Upper lobe of left lung (tissue), 6 donors: ENCODE measurements at places on chromosomes 4 and X.

DNA sequence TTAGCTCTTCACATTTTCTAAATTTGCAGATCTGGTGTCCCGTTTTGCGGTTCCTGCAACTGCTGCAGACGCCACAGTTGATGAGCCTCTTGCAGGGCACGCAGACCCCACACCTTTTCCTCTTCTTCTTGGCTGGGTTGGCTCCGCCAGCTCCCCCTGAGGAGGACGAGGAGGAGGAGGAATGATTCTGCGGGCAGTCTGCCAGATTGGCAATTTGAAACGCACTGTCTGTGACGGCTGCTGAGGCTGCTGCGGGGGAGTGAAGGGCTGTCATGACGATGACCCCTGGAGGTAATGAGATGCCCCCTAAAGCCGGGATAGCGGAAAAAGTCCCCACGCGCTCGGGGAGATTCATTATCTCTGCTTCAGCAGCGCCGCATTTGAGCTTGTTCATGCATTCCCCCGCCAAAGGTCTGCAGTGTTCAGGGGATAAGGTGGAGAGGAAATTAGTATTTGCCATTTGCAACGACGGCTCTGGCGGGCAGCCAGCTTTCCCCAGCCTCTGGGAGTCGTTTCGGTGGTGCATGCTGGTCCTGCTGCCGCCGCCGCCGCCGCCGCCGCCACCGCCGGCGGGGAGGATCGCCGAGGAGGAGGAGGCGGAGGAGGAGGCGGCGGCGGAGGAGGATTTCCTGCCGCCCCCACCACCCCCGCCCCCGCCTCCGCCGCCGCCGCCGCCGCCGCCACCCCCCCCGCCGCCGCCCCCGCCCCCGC, 3.8 kb downstream of the CXXC4 start:
- H3K27me3 ChIP-seq = no peaks in the 10 kb centered on the region
- no peaks in the 10 kb centered on the region for H3K36me3 ChIP-seq
- H3K4me3 ChIP-seq = peak overlapping the region; percentile 64

- no peaks in the 10 kb centered on the region for H3K36me3 ChIP-seq
- peak; percentile 63 for DNase-seq
- no peak overlapping the region for H3K27ac ChIP-seq
- H3K4me3 ChIP-seq = no peak overlapping the region
These were observed 1.6 kb upstream of the NKX1-1 start for GRCh38 chr4:1407657-1408333.

DNA sequence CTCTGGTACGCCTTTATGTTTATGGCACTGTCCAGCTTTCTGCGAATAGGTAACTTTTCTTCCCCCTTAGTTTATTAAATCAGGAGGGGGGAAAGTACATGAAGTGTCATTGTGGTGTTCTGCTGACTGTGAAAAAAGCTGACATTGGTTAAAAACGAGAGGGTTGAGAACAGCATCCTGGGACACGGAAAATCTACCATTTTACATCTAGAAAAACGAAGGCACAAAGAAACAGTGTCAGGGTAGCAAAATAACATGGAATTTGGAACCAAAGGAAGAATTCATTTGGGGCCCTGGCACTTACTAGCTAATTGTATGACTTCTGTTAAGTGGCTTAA, 1.2 kb upstream of the AMOT start:
- H3K27me3 ChIP-seq = no peaks in the 10 kb centered on the region
- no peaks in the 10 kb centered on the region for H3K4me1 ChIP-seq
- H3K27ac ChIP-seq = no peak overlapping the region
- no peaks in the 10 kb centered on the region for H3K36me3 ChIP-seq
- DNase-seq = no peak

DNA sequence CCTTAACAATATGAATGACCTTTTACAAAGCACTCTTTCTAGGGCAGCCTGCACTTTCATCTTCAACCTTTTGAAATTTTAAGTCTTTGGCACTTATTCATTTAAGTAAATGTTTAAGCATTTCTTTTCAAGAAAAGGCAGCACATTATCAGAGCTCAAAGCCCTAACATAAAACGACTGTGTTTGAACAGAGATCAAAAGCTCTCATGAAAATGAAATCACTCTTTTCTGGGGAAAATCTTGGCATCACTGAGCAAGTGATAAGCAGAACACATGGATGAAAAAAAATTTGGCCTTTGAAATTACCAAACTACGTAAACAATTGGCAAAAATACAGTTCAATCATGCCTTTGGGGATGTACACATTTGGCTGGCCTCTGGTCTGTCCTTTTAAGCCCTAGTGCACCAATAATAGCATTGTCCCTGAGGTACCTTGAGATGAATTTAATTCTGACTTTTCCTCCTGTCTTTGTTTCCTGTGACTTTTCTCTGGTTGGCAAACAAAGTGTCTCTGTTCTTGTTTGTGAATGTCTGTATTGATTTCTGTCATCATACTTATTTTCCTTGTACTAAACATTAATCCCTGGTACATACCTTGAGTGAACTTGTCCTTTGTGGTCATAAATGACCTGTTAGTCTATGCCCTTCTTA, 12.9 kb upstream of the ODAM start:
- H3K27me3 ChIP-seq = no peaks in the 10 kb centered on the region
- no peak overlapping the region for H3K27ac ChIP-seq
- H3K4me3 ChIP-seq = no peak overlapping the region
- DNase-seq = no peak

- no peak overlapping the region for H3K4me3 ChIP-seq
- peaks cover 27% of the 10 kb centered on the region for H3K4me1 ChIP-seq
- no peak overlapping the region for H3K27ac ChIP-seq
- no peak for DNase-seq
- H3K36me3 ChIP-seq = no peaks in the 10 kb centered on the region
These were observed 27.3 kb upstream of the SORBS2 start for GRCh38 chr4:185839194-185839712.

DNA sequence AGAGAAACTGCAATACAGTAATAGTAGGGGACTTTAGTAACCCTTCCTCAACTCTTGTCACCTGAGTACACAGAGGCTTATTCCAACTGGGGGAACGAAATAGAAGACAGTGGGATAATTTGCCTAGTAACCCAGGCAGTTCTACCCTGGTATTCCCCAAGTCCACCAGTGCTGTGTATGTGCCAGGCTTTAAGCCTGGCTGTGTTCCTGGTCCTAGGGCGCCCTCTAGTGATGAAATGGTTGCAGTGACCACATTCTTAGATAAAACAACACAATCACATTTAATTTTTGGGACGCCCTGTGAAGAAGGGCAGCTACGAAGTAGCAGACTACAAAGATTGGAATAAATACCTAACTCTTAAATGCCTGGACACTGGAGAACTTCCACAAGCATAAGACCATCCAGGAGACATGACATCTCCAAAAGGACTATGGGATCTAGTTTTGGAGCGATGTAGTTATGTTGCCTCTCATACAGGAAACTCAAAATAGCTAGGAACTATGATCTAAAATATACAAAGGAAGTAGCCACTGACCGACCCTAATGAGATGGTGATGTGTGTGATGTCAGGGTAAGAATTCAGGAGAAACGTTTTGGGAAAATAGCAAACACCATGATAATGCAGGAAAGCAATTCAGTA, 288.5 kb upstream of the ZCCHC13 start:
- H3K4me3 ChIP-seq = no peak overlapping the region
- no peaks in the 10 kb centered on the region for H3K36me3 ChIP-seq
- no peaks in the 10 kb centered on the region for H3K4me1 ChIP-seq

GRCh38 chrX:133648594-133648993, 233.3 kb upstream of the GPC4 start:
- H3K4me1 ChIP-seq = no peaks in the 10 kb centered on the region
- no peaks in the 10 kb centered on the region for H3K36me3 ChIP-seq
- H3K27me3 ChIP-seq = no peaks in the 10 kb centered on the region
- H3K4me3 ChIP-seq = no peak overlapping the region
- H3K27ac ChIP-seq = no peak overlapping the region
- DNase-seq = no peak

DNA sequence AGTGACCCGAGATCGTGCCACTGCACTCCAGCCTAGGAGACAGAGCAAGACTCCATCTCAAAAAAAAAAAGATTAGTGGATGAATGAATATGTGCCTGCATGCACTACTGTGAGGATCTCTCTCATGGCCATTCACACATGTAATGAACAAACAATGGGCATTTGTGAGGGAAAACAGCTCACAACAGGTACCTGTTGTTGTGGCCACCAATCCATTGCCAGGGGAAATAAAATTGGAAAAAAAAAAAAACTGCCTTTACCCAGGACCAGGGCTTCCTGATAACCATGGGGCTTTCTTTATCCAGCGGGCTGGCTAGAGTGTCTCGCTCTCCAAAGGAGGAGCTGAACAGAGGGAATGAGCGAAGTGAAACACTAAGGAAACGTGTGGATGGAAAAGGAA, 7.4 kb downstream of the SCD5 start:
- no peak overlapping the region for H3K4me3 ChIP-seq
- no peak overlapping the region for H3K27ac ChIP-seq
- no peaks in the 10 kb centered on the region for H3K27me3 ChIP-seq
- no peak for DNase-seq

DNA sequence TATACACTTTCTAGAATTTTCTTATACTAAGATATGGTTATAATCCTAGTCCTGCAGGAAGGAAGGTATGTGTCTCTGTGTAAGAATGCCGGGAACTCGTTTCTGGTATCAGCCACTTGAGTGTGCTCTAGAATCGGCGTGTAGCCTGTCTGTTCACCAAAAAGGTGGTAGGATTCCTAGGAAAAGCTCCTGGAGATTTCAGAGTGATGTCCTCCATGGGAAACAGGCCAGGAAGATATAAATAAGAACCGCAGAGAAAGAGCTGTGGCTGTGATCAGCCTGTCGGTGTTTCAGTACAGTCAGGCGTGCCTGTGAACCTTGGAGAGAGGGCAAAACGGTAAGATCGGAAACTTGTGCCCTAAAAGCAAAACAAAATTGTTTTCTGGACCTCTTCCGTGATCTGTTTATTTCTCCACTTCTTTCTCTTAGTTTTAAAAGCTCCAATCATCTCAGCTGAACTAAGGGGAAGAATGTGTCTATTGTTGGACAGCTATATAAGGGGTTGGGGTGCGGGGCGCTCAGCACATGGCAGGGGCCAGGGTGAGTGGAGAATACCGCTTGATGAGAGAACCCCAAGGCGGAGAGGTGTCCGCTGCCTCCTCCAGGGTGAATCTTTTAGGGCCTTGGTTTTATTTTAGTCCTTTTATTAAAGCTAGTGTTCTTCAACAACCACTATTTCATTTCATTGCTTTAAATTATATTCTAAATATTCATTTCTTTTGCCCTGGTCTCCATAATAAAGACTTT, 303.8 kb upstream of the TENM3 start:
- H3K4me3 ChIP-seq = no peak overlapping the region
- H3K36me3 ChIP-seq = no peaks in the 10 kb centered on the region
- no peak overlapping the region for H3K27ac ChIP-seq
- H3K27me3 ChIP-seq = no peaks in the 10 kb centered on the region

GRCh38 chrX:135740681-135741149, 27.3 kb downstream of the CT45A1 start:
- no peak overlapping the region for H3K27ac ChIP-seq
- no peak overlapping the region for H3K4me3 ChIP-seq
- no peak for DNase-seq
- no peaks in the 10 kb centered on the region for H3K27me3 ChIP-seq
- no peaks in the 10 kb centered on the region for H3K4me1 ChIP-seq

DNA sequence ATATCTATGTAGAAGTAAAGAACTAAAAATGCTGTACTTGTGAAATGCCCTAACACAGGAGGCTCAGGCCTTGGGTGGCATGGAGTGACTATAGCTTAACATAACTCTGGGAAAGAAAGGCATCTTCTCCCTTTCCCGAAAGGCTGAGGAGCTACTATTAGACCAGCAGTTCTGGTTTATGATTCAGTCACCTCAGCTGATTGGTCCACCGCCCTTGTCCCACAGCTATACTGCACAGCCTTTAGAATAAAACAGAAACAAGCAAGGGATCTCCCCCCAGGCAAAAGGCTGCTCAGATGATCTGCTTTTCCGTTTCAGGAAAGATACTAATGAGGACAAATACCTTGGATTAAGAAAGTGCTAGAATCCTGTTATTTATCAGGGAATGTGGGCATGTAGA, 171.3 kb downstream of the SNCA start:
- no peaks in the 10 kb centered on the region for H3K4me1 ChIP-seq
- H3K27ac ChIP-seq = no peak overlapping the region
- H3K27me3 ChIP-seq = no peaks in the 10 kb centered on the region
- no peaks in the 10 kb centered on the region for H3K36me3 ChIP-seq
- no peak overlapping the region for H3K4me3 ChIP-seq

DNA sequence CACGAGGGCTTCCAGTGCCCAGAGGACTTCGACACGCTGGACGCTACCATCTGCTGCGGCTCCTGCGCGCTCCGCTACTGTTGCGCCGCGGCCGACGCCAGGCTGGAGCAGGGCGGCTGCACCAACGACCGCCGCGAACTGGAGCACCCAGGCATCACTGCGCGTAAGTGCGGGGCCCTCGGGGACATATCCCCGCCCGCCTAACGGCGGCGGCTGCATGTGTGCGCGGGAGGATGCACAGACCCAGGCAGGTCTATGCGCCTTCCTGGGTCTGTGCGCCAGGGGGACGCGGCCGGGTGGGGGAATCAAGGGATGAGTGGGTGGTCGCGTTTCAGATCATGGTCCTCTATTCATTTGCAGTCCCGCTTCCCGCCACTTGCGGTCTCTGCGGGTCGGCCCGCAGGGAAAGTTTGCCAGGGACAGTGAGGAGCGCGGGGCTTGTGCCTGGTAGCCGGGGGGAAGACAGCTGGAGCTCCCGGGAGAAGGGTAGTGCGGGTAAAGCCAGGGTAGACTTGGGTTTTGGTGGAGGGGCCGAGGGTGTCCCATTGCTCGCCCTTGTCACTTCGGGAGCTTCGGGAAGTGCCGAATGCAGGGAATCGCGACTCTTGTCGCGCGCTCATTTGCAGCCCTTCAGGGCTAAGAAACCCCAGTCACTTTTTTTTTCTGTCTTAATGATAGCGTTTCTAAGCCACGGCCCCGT, 1.0 kb downstream of the SHISA3 start:
- H3K4me3 ChIP-seq = peak overlapping the region; percentile 35
- peaks cover 33% of the 10 kb centered on the region for H3K4me1 ChIP-seq
- no peak for DNase-seq
- peaks cover 30% of the 10 kb centered on the region for H3K27me3 ChIP-seq
- no peaks in the 10 kb centered on the region for H3K36me3 ChIP-seq
- no peak overlapping the region for H3K27ac ChIP-seq
